ENCODE measurements at places on chromosomes 1 and 21.

- no peak for DNase-seq
Observed at GRCh38 chr1:233102341-233102740, 151.9 kb downstream of the NTPCR start.

GRCh38 chr1:236288620-236288976 is 6.8 kb upstream of the ERO1B start:
- no peak for DNase-seq

DNA sequence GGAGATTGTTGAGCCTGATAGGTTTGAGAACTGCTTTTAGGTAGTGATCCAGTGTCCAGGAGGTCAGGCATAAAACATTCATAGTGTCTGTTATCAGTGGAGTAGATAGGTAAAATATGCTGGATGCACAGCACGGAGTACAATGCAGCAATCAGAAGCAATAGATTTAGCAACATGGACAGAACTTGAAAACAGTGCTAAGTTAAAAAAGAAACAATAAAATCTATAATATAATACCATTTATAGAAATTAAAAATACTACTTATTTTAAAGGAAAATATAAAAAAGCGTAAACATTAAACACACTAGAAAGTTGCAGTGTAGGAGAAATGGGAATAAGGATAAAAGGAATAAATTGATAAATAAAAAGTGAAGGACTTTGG is 3.4 kb upstream of the TAF13 start:
- DNase-seq = no peak

- DNase-seq = peak; percentile 68
Observed at GRCh38 chr1:6486433-6487011, 4.9 kb downstream of the PLEKHG5 start.

DNA sequence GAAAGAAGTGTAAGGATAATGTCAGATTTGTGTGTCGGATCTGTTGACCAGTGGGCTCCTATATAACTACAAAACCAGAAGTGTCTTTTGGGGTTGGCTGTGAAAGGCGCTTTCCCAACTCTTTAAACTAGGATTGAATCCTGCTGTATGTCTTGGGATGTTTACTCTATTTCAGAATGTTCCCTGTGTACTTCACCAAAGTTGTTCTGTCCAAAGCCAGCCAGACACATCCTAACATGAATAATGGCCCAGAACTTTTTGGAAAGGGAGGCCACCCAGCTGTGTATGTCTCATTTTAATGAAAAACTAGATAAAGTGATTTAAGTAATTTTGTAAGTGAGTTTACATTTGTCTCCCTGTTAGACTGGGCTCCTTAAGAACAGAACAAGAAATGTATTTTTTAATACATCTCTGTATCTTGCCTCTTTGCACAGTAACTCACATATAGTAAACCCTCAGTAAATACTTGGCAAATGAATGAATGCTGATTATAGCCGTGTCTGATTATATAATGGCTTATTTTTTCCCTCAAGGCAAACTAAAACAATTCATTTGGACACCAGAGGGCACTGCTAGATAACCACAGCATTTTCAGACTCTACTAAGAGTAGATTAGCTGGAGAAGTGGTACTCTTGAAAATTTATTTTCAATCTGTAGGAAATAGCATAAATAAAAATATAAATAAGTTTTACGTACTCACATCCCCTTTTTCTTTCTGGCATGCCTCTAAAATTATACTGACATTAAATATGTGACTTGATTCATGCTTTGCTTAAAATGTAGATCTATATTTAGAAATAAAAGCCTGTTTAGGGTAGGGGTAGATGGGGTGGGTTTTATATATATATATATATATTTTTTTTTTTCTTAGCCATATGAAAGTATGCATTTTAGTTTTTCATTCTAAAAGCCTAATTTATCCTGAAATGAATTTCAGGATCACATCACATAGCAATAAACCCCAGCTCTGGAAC is 23.8 kb downstream of the TSEN15 start:
- DNase-seq = peak; percentile 74

DNA sequence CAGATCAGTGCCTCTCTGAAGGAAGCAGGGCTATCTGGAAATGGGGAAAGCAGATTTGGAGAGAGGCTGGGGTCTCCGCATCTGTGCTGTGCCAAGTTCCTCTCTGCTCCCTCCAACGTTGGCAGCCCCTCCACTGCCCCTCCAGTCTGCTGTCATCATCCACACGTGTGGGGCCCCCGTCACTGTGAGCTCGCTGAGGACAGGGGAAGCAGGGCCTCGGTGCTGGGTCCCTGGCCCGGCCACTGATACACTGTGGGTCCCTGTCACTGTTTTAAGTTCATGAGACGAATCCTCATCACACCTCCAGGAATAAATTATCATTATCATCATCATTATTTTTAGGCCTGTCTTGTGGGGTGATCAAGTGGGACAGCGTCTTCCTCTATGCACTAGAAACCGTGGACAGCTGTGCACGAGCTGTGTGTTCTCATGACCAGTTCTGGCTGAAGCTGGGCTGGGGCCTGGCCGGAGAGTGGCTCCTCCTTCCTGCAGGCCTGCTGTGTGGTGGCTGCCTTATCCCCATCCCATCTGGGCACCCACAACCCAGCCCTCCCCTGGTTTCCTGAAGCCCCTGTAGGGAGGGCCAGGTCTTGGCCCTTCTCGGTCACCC is 52.2 kb downstream of the DMRTB1 start:
- no peak for DNase-seq

- DNase-seq = no peak
Observed at GRCh38 chr1:177928952-177929351, 40.9 kb downstream of the SEC16B start.

GRCh38 chr1:46800742-46801141 is 1.9 kb downstream of the CYP4B1 start:
- no peak for DNase-seq

DNA sequence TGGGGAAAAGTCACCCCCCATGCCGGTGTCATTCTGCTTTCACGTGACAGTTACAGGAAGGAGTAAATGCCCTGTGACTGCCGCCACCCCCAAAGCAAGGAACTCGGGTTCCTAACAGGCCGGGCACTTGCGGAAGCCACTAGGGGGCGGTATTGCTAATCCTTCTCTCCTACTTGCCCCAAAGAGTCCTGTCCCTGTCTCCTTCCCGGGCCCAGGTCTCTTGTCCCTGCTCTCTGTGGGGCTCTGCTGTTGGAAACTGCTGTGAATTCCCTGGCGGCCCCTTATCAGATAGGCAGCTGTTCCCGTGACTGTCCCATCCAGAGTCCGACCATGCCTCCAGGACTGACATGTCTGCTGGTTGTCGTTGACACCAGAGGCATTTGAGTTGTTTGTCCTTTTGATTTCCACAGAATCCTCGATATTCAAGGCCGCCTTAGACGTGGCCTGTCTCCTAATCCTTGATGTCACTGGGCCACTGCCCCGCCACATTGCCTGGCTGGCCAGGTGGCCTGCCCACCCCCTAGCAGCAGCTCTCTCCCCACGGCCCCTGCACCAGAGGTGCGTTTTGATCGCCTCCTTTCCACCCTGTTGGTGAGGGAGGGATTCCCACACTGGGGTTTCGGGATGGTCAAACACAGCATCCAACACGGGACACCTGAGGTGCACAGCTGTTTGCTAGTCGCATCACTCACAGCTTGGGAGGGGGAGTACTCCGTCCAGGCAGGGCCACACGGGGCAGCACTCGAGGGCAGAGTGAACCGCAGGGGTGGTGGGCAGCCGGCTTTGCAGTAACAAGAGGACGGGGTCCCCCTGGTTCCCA is 37.3 kb downstream of the CHAF1B start:
- DNase-seq = no peak

GRCh38 chr1:28819020-28819419 is 7.0 kb downstream of the OPRD1 start:
- no peak for DNase-seq

- DNase-seq = no peak
Observed at GRCh38 chr1:202101184-202101583, 21.5 kb upstream of the GPR37L1 start.

DNA sequence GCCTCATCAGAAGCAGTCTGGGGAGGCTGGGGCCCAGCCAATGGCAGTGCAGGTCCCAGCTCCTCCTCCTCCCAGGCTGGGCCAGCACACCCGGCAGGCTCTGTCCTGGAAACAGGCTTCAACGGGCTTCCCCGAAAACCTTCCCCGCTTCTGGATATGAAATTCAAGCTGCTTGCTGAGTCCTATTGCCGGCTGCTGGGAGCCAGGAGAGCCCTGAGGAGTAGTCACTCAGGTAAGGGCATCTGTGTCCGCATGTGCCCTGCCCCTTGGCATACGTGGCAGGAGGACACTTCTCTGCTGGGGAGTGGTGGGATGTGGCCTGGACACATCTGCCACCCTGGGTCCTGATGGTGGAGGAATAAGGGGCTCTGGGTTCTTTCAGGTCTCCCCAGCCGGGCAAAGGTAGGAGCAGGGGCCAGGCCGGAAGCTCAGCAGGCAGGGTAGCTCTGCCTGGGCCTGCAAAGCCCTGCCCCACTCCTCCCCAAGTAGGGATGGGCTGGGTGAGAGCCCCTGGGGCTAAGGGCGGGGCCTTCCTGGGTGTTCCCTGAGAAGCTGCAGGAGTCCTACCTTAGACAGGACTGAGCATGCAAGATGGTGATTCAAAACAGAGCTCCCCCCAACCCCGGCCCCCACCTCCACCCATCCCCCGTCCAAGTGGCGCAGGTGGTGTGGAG is at the start of gene GJB5:
TSS of gene GJB5 (plus strand) at position 84 of the 674 bp plus-strand sequence. CDS start 2,284 bp downstream, outside the sequence.
- DNase-seq = no peak

DNA sequence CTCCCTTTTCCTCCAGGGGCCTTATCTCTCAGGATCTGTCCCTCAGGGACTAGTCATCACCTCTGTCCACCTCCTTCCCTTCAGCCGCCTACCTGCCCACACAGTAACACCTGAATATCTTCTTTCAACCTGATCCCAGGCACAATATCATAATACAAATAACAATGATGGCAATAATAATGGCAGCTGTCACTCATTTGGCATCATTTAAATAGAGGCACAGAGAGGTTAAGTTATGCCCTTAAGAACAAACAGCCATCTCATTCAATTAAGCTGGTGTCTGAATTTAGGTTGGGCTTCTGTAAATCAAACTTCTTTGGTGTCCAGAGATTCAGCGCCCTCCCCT is 47.5 kb downstream of the AHDC1 start:
- DNase-seq = no peak

GRCh38 chr1:24451746-24452145 is 36.1 kb downstream of the NIPAL3 start:
- DNase-seq = no peak

DNA sequence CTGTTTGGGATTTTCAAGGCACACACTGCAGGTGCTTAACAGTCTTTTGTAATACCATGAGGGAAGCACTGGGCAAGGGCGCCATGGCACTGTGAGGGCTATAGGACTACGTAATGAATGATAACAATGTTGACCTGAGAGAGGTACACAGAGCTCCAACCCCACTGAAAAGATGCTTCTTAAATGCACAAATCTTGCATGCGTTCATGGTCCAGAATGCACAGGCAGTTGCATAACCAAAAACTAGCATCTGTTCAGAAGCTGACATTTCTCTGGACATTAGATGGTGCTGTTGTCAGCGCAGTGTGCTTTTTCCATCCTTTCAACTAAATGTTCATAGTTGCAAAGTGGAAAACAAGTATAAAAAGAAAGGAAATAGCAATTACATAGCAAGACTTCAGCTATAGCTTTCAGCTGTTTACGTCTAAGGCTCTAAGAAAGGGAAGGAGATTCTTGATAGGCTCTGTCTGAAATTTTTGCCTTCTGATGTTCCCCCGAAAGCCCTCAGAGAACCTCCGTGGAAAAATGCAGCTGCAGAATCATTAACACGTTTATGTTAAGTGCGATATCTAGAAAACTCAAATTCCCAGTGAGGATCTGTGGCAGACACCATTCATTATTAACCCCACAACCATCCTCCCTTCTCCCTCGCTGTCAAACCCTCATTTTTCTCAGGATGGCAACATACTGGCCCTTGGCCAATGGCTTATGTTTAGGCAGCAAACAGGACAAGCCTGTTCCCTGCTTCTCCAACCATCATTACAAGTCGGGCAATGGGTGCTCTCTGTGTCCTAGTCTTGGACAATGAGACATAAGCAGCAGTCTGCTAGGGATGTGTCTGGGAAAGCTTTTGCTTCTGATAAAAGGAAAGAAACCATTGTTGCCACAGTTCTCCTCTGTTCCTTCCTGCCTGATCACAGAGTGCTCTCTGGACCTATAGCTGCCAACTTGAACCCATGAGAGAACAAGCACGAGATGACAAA is 8.2 kb upstream of the TARBP1 start:
- peak; percentile 73 for DNase-seq

DNA sequence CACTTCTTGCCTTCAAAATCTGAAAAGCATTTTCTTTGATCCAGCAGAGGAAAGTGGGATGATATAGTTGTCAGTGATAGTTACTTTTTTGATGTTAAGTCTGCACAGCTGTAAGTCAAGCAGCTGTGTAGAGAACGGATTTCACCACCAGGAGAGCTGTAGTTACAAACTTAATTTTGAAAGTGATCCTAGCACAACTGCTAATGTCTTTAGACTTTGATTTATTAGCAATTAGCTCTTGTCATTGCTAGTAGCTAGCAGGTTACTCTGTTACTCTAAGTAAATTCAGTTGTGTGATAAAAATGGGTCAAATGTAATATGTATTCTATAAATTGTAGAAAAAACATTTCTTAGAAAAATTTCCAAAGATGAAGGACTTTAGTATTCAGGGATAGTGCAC is 46.0 kb downstream of the ALG6 start:
- DNase-seq = no peak

- DNase-seq = peak; percentile 25
Observed at GRCh38 chr1:18309552-18310155, 171.1 kb upstream of the KLHDC7A start.

GRCh38 chr1:83497563-83497962 is 501.4 kb downstream of the TTLL7 start:
- DNase-seq = no peak

Data from kidney glomerular epithelial cell (primary cell).